ENCODE measurements at places on chromosomes 12 and 14.

GRCh38 chr12:67751381-67751928 is 102.9 kb downstream of the DYRK2 start:
- no peak for DNase-seq

DNA sequence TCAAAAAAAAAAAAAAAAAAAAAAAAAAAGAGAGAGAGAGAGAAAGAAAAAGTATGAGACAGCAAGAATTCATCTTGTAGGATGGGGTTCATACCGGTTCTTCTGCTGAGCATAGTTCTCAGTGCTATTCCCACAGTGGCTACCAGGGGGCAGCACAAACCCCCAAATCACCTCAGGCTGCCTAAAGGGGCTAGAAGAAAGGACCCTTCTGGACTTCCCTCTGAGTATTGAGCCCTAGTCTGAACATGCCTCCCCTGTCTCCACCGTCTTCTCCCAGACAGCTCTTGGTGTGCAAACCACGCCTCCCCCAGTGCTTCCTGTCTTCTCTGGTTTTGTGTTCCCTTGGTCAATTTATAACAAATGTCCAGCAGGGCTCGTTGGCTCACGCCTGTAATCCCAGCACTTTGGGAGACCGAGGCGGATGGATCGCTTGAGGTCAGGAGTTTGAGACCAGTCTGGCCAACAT is 31.3 kb upstream of the SMUG1 start:
- peak; percentile 58 for DNase-seq

DNA sequence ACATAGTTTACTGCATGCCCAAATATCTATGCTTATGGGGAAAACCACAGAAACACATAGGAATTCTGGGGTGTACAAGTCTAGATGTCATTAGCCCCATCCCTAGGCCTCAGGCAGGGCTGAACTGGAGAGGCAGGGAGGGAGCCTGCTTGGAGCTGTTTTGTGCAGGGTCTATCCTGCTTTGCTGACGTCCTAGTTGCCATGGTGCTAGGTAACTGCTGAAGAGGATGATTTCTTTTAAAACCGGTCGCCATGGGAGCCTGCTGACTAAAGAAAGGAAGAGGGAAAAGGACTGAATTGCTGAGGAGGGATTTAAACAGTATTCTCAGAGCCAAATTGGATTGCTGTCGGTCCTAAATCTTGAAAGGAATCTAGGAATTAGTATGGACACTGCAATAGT is 10.7 kb downstream of the GPR19 start:
- DNase-seq = no peak

DNA sequence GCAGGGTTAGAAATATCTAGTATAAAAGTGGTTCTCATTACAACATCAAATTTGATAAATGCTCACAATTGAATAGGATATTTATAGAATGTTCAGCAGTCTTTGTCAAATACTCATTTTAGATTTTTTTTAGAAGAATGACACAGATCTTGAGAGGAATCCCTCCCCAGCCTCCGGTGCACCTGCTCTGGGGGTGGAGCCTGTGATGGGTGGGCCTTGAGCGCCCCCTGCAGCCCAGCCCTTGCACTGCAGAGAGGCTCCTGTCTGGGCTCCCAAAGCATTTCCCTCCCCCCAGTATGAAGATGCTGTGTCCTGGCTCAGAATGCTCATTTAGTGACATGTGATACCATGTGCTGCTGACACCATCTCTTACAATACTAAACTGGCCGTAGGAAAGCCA is 792.3 kb downstream of the TMEM121 start:
- DNase-seq = peak; percentile 35

DNA sequence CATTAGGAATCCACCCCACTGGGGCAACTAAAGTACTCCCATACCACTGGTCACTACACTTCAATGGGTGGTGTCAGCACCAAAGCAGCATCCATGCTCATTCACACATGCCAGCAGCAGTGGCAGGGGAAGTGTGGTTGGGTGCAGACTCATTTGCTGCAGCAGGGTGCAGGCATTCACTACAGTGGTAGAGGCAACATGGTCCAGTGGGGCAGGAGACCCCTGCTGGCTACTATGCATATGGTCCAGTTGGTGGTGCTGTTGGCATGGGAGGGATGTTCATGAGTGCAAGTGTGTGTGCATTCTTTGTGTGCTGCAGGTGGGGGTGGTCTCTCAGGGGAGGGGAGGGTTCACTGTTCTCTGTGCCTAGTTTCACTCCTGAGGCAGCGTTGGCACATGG is 908.4 kb upstream of the NOVA1 start:
- no peak for DNase-seq

DNA sequence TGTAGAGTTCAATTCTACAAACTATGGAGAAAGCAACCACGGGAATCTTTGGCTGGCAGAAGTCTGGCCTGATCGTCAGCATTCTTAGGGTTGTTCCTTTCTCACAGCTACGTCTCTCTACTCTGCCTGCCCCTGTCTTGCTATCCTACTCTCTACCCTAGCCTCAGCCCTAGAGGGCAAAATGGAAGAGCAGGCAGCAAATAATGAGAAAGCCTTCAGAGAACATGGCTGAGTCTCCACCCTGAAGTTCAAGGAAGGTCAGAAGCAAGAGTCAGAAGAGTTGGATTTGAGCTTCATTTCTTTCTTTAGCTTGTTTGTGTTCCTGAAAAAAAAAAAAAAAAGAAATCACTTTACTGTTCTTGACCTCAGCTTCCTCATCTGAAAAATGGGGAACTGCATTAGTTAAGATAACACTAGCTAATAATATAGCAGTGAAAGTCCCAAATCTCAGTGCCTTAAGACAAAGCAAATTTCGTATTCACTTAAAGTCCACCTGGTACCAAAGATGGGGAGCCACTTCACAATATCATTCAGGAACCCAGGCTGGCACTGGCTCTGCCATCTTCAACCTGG is 50.2 kb upstream of the CCND2 start:
- no peak for DNase-seq

- no peak for DNase-seq
Measured at GRCh38 chr12:53803703-53804102, 51.9 kb upstream of the CISTR start.

DNA sequence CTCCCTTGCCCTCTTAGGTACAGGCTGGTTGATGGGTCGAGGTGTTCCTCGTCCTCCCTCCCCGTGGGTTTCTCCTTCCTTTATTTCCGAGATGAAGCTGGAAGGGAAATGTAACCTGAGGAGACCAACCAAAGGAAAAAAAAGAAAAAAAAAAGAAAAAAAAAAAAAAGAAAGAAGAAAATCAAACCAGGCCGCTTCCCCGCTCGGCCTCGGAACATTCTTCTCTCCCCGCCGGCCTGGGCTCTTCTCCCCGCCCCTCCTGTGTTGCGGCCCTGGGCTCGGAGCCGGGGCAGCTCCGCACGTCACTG is 1.6 kb upstream of the NFATC4 start:
- DNase-seq = no peak

GRCh38 chr12:41850046-41850445 is 294.6 kb downstream of the GXYLT1 start:
- no peak for DNase-seq

GRCh38 chr12:54053003-54053750 is 458 bp upstream of the HOXC4 start:
- DNase-seq = no peak

DNA sequence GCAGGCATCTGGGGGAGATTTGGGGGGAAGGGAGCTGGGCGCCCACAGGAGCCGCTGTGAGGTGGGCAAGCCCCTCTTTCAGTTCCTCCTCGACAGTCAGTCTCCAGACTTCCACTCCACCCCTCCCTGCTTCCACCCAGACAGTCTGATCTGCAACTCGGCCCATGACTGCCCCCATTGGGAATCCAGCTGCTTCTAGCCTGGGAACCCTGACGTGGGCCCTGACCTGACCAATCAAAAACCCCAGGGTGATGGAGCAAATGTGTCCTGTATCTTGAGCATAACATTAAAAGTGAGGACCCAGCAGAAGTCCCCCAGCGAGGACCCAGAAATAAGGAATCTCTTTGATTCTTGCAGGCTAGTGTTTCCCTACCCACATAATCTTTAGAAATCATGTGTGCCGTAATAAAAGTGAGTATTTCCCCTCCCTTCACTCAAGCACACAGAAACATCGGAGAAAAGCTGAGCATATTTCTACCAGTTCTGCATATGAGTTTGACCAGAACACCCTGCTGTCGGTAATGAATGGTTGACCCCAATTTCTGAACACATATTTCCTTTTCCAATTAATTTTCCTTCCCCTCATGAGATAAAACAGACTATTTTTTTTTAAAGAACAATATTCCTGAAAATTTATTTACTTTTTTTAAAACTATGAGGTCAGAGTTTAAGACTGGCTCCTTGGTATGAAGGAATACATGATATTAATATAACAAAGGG is 6.4 kb downstream of the SSH1 start:
- DNase-seq = no peak

- DNase-seq = no peak
Measured at GRCh38 chr12:104846056-104846767, 111.9 kb downstream of the SLC41A2 start.

- no peak for DNase-seq
Measured at GRCh38 chr14:52802597-52802996, 11.2 kb upstream of the GNPNAT1 start.
